ENCODE measurements at places on chromosomes 1 and 21.

- DNase-seq, result no peak
These were observed 19.7 kb upstream of the FASLG start for GRCh38 chr1:172638885-172639831.

DNA sequence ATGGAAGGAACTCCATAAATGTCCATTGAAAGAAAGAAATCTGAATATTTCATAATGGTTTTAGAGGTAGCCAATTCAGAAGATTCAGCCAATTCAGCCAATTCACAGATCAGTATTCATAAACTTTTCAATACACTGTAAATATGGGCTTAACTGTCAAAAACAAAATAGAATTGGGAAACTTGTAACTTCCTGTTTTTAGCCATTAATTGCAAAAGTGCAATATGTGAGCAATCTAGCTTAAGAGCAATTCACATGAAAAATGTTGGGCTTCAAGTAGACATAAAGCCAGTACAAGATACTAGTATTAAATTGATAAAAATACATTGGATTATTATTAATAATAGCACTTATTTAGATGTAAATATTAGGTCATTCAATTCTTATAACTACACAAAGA lies 27.5 kb upstream of the PLPPR4 start:
- DNase-seq, result no peak

DNA sequence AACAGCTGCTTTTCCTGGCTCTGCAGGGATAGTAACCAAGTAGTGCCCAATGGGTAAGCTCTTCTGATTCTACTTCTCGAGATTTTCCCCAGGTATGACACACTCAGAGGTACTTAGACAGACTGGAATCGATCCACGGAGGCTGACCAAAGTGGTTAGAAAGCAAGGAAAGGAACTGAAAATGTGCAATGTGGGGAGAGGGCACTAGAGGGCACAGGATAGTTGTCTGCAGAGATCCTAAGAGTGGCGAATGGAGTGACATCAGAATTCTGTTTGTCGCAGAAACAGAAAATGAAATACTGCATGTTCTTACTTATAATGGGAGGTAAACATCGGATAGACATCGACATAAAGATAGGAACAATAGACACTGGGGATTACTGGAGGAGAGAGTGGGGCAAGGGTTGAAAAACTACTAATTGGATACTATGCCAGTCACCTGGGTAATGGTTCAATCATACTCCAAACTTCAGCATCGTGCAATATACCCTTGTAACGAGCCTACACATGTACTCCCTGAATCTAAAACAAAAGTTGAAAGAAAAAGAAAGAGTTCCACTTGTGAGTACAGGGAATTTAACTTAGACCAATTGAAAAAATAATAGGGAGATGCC lies 23.3 kb downstream of the CYP2J2 start:
- DNase-seq, result no peak

DNA sequence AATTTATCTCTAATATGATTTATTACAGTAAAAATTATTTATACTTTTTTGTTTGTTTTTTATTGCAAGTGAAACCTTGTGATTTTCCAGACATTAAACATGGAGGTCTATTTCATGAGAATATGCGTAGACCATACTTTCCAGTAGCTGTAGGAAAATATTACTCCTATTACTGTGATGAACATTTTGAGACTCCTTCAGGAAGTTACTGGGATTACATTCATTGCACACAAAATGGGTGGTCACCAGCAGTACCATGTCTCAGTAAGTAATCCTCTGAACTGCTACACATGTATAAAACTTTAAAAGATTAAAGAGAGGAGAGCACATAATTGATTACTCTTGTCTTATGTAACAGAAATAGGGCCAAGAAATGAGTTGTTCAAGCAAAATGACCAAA lies 4.5 kb downstream of the CFHR3 start:
- DNase-seq, result no peak

DNA sequence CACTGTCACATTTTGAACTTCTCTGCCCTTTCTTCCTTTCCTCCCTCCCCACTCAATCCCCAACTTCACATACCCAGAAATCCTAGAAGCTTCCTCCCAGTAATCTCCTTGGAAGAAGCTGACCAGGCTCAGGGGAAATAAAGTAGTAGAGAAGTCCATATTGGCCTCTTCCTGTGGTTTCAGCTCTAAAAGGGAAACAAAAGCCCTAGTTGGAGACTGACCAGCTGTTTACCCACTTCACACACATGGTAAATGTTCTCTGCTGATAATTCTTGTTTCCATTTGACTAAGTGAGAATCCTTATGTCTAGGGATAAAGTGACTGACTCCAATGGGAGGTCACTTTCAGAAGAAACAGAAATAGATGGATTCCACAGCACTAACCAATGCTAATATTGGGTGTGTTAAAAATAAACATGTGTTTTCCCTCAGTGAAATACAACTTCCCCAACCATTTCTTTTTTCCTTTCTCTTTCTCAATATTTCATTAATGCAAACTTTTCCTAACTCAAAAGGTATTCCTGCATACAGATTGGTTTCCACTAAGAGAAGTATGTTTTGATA lies 178.9 kb upstream of the DPT start:
- no peak for DNase-seq

GRCh38 chr1:25019337-25020172 lies 89.5 kb upstream of the RUNX3 start:
- DNase-seq, result no peak

- no peak for DNase-seq
These were observed 149.2 kb downstream of the OMA1 start for GRCh38 chr1:58397187-58397820.

DNA sequence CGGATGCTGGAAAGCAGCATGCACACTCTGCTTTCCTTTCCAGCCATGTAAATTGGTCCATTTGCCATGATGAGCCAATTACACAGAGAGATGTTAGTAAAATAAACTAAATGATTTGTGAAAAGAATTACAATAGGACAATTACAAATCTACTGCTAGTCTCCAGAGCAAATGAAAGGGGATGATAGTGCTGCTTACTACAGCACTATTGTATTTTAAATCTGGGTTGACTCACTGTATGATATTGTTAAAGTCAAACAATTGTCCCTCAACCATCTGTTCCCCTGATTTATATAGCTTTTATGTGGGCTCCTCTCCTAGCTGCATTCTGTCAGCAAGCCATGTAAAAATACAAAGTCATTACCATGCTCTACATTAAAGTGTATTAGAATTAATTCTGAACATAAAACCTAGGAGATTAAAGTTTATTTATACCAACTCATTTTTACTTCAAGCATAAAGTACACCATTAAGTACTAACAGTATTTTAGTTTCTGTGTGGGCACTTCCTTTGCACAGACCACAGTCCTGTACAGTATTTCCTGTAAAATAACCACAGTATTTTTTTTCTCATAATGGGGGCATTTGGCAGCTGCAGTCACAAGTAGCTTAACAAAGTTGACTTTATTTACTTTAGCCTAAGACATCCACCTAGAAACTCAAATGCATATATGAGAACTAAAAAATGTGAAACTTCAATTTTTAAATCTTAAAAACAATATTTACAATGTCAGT lies 135.8 kb downstream of the VAV3 start:
- no peak for DNase-seq

DNA sequence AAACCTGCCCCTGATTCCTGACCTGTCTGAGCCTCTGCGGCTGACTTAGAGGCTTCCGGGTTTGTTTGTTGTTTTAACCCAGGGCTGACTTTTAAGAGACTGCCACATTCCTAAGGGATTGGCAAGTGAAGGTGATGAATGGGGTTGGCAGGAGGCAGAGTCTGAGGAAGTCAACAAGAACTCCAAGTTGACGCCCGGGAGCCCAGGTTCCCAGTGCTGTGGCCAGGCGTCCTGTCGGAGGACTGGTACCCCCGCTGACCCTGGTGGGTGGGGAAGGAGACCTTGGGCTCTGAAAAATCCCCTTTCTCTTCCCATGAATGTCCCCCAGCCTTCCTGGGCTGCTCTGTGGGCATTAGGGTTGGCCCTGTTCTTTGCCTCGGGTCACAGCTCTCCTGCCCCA lies 19.7 kb upstream of the EPS8L3 start:
- peak; percentile 33 for DNase-seq

GRCh38 chr1:44596511-44596910 lies 77.8 kb downstream of the TMEM53 start:
- DNase-seq, result no peak

GRCh38 chr1:152873495-152873894 lies 4.6 kb upstream of the SMCP start:
- DNase-seq, result no peak

DNA sequence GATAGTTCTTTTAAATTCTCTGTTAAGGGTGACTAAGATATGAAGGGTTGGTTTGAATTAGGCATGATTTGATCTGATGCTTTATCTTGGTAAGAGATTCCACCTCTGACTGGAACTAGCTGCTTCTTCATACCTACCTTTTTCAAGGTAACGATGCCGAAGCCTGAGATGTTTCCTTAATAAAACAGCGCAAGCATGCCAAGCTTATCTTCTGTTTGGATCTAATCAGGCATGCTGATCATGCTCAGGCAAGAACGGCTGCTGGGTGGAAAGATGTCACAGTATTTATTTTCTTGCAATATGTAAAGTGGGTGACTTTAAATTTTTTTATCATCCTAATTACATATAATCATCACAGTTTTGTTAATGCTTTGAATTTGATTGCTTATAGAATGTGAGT lies 148.7 kb downstream of the ADGRL2 start:
- no peak for DNase-seq

GRCh38 chr1:3732434-3733093 lies 19.7 kb upstream of the CCDC27 start:
- no peak for DNase-seq

- DNase-seq, result no peak
These were observed 8.8 kb downstream of the SNRPE start for GRCh38 chr1:203870245-203870644.

DNA sequence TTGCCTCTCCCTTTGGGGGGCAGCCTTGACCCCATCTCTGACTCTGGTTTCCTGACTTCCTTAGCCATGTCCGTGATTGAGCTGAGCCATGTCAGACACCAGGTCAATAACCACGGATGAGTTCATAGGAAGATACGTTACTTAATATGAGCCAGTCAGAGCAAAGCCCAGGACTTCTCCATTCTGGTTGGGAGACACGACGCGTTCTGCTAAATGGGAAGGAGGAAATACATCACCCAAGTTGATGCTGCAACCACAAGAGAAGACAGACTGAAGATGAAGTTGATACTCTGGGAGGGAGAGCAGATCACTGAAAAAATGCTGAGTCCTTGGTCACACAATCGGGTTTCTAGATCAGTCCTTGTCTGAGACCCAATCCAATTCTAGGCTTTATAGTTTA lies 90.9 kb downstream of the MATN1 start:
- DNase-seq, result no peak

GRCh38 chr1:101967871-101968270 lies 28.9 kb downstream of the OLFM3 start:
- no peak for DNase-seq

- peak; percentile 65 for DNase-seq
These were observed 26.7 kb upstream of the RPTN start for GRCh38 chr1:152185544-152186391.

GRCh38 chr1:160206421-160207117 lies 1.4 kb downstream of the PEA15 start:
- no peak for DNase-seq

GRCh38 chr1:179529482-179530195 lies 46.1 kb downstream of the NPHS2 start:
- DNase-seq, result no peak

- DNase-seq, result no peak
These were observed 8.0 kb downstream of the SLC35F3 start for GRCh38 chr1:233912447-233912846.

DNA sequence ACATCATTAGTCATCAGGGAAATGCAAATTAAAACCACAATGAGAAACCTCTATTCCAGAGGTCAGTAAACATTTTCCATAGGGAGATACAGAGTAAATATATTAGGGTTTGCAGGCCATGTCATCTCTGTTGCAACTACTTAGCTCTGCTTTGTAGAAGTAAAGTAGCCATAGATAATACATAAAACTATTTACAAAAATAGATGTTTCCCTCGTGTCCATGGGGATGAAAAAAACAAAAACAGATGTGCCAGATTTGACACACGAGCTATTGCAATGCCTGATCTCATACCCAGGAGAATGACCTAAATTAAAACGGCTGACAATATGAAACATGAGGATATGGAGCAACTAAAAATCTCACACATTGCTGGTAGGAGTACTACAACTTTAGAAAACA lies 17.3 kb downstream of the LTN1 start:
- DNase-seq, result no peak

Data from ascending aorta (tissue), 2 donors.